NCI-H187 (cell line): ENCODE measurements at places on chromosomes 3 and 15.

- no peak for DNase-seq
These were observed 1.5 kb downstream of the SMAD6 start for GRCh38 chr15:66703540-66703941.

DNA sequence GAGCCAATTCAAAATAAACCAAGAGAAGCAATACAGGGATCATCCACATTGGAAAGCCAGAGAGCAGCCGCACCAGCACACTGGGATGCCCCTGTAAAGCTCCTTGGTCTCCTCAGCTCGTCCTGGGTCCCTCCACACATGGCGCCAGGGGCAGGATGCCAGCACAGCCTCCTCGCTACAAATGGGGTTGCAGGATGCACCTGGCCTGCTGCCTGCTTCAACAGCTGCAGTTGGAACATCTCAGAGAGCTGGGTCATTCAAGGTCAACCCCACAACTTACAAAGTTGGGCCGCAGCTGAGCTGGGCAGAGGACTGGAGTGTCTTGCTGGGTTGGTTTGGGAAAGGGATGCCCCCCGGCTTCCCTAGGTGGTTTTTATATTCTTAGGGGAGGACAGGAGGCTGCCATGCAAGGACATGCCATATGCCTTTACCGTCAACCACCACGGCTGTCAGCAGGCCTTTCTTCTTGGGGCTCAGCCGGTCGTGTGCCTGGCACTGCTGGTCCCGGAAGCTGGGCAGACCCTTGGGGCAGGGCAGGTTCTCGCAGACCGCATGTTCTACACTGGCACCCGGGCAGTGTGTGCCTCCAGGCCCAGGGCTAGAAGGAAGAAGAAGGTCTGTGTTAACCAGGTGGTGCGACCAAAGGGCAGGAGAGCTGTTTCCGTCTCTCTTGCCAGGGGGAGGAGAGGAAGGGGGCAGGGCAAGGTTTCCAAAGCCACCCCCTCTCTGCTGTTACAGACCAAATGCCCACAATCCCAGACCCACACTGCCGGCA, 225.2 kb downstream of the ADAMTS17 start:
- no peak for DNase-seq

GRCh38 chr3:173096140-173096539, 44.9 kb downstream of the SPATA16 start:
- DNase-seq: no peak

GRCh38 chr15:68417897-68418296, 14.1 kb downstream of the ITGA11 start:
- DNase-seq: no peak

DNA sequence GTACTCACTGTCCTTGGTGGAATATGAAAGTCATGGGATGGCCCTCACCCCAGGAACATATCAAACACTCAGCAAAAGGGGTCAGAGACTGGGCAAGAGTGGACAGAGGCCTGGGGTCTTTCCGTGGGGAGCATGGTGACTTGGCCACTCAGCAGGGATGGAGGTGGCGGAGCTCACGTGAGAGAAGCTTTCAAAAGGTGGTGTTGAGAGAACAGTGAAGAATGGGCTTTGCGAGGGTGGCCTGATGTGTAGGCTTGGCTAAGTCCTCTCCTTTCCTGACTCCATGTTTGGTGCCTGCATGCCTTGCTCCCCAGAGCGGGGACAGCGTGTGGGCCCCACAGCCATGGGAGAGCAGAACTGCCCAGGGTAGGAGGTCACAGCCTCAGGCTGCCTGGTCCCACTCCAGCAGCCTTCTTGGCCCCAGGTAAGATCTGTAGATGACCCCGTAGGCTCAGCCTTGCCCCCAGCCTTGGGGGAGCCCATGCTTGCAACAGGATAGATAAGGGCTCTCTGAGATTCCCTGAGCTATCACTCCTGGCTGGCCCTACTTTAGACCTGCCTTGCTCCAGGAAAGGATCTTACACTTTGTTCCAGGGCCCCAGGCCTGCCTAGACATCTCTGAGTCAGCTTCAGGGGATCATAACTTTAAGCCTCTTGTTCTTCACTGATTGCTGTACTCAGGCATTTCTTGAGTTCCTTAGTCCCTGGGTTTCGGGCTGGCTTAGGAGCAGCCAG, 17.0 kb downstream of the RPLP1 start:
- DNase-seq: no peak

DNA sequence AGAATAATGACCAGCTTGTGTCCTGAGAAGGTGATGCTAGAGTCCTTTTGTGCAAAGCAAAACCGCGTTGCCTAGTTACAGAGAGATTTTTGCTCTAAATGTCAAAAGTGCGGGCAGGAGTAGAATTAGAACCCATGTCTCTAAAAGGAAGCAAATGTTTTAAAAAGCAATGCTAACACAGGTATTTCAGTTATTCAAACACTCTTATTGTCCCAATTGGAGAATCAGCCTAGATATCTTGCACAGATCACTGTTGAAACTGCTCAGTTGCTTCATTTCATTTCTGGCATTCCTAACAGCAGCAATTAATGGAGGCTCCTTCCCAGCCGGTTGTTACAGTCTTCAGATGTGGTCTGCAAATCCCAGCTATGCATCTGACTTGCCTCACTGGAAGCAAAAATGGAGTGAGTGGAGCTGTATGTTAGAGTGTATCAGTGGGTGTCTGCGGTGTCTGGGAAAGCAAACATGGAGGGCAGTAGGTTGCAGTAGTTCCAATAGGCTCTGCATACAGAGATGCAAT, 55.6 kb upstream of the SEMA6D start:
- DNase-seq: no peak

DNA sequence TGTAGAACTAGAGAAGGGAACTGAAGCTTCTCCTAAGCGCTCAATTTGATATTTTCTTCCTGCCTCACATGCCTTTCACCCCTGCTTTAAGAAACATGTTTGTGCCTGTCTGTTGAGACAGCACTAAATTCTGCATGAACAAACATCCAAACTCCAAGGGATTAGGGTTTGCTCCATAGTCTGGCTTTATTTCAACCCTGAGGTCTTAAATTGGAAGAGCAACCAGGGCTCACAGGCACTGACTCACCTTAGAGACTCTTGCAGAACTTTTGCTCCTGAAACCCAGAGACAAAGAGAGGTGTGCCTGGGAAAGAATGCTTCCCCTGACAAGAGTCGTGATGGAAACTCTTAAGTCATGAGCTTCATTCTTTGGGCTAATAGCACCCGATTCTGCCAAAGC, 393.9 kb upstream of the MCTP2 start:
- DNase-seq: no peak

- no peak for DNase-seq
These were observed 62.8 kb downstream of the OTOL1 start for GRCh38 chr3:161559177-161559998.

DNA sequence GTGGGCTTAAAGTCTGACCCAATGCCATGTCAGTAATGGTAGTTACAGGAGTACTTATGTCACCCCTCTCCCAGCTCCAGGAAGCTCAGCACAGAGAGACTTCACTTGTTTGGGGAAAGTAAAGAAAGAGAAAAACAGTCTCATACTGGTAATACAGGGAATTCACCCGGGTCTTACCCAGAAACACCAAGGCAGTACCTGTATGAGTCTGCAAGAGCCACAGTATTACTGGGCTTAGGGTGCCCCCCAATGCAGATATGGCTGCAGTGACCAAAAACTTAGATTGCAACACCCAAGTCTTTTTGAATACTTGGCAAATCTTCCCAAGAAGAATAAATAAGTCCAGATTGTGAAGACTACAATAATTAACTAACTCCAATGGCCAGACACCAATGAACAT, 622.1 kb downstream of the IGSF11 start:
- DNase-seq: no peak

DNA sequence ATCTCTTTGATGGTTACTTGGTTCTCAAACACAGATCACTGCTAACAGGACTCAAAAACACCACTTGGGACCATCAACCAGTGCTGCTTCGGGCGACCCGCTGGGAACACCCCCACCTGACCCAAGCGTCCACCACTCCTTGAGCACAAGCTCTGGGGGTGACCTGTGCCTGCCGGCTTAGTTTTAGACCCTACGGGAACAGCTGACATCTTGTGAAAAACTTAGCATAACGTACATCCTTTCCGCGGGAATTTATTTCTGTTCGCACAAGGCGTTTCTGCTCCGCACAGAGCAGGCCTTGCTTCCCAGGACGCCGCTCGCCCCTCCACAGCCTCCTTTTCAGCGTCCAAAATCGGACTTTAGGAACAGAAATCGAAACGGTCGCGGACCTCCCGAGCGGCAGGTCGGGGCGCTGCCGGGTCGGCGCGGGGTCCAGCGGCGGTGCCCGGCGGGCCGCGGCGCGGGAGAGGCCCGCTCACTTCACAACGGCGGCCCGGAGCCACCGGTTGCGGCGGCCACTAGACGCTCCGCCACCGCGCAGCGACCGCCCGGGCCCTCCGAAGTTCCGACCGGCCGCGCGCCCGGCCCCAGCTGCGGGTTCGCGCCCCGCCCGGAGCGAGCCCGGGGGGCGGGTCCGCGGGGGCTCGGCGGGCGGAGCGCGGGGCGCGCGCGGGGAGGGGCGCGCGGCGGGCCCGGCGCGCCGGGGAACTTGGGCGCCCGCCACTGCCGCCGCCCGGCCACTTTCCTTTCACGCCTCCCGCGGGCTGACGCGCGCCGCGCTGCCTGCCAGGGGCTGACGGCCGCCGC, 959 bp downstream of the SFMBT1 start:
- no peak for DNase-seq

GRCh38 chr3:81268526-81268925, 492.9 kb downstream of the GBE1 start:
- DNase-seq: no peak

- DNase-seq: no peak
These were observed 23.7 kb downstream of the PDZRN3 start for GRCh38 chr3:73601011-73601410.

GRCh38 chr15:34327906-34328305, 9.7 kb downstream of the SLC12A6 start:
- no peak for DNase-seq

DNA sequence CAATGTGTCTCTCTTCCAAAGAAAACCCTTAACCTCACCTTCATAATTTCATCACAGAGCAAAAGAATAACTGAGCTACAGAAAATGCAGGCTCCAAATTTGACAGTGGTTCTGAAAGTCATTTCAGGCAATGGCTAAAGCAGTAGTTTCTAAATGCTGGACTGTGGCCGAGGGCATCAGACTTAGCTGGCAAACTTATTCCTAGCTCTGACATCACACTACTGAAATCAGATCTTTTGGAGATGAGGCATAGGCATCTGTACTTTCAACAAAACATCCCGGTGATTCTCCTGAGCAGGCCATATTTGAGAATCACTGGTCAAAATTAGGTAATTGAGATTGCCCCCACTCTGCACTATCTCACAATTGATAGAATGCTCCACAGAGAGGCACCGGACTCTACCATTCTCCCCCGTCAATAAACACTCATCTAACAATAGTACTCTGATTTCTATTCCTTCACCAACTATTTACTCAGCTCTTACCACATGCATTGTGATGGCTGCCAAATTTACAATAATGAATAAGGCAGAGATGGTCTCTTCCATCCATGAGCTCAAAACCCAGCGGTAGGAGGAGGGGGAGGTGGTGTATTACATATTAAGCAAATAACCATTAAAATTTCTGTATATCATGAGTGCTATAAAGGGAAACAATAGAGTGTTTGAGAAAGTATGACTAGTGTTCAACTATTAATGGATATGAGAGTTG, 57.3 kb upstream of the SPRED1 start:
- DNase-seq: no peak

DNA sequence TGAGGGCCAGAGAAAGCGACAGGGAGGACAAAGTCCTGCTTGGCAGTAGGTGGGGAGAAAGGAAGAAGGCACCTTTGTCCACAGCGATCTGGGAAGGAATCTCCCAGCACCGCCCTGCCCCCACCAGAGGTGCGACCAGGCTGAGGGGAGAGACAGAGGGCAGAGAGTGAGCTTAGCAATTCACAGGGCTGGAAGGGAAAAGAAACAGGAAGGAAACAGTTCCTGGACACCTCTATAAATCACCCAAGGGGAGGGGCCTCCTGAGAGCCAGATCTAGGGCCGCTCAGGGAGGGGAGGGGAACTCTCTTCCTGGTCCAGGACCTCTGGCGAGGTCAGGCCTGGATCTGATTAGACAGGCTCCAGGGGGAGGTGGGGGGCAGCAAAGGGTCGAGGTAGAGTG, 35.4 kb downstream of the RNU5B-1 start:
- no peak for DNase-seq

- no peak for DNase-seq
These were observed 43.4 kb downstream of the ARMC8 start for GRCh38 chr3:138230525-138230924.

DNA sequence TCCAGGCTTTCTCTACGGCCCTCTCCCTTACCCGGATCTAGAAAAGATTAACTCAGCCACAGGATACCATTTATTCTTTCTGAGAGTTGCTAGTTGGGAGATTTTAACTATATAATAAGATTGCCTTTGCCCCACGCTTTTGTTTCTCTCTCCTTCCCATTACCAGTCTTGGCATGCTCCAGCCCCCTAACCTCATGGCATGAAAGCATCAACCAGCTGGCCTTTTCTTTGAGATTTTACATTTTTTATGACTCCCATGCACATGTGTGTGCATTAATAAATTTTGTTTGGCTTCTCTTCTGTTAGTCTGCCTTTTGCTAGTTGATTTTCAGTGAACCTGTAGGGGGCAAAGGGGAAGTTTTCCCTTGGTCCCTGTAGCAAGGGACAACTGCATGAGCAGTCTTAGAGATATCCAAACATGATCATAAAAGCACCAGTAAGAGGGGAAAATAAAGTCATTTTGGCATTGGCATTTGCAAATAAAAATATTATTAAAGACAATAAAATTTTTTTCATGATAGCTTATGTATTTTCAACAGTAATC, 73.6 kb downstream of the OXSM start:
- DNase-seq: no peak

GRCh38 chr15:92468991-92469390, 75.3 kb downstream of the ST8SIA2 start:
- no peak for DNase-seq

- DNase-seq: no peak
These were observed at the start of gene SIDT1 for GRCh38 chr3:113531826-113532697. SIDT1 (plus strand) TSS chr3:113532555; CDS start chr3:113533022, 467 bp downstream.

DNA sequence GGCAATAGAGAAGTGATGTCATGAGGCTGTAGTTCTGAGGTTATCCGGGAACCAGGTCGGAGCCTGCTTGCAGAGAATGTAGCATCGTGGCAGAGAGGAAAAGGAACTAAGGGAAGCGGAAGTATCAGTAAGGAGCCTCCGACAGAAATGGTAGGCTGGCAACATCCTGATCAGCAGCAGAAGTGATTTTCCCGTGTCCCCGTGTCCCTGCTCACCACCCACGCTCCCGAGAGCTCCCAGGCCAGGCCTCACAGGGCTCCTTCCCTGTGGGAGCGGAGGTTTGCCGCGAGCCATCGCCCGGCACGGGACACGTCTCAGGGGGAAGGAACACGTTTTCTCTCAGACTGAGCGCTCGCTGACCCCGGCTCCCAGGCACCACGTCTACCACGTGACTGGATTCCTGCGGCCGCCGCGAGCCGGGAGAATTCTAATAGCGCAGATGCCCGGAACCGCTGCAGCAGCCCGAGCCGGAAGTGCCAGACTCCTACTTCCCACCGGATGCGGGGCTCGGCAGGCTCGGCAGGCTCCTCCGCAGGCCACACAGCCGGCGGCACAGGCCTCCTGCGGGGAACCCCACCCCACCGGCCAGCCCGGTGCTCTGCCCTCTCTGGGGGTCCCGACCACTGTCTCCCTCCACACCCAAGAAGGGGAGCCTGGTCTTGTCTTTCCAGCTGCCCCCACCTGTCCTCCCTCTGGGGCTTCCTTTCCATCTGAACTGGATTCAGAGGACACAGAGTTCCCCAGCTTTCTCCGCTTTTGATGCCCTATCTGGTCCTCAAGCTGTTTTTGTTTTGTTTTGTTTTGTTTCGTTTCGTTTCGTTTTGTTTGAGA, 99.3 kb downstream of the BDH1 start:
- DNase-seq: no peak

- DNase-seq: no peak
These were observed 317.8 kb downstream of the SHQ1 start for GRCh38 chr3:72530426-72530825.
